ENCODE measurements at places on chromosomes 6 and 20.

DNA sequence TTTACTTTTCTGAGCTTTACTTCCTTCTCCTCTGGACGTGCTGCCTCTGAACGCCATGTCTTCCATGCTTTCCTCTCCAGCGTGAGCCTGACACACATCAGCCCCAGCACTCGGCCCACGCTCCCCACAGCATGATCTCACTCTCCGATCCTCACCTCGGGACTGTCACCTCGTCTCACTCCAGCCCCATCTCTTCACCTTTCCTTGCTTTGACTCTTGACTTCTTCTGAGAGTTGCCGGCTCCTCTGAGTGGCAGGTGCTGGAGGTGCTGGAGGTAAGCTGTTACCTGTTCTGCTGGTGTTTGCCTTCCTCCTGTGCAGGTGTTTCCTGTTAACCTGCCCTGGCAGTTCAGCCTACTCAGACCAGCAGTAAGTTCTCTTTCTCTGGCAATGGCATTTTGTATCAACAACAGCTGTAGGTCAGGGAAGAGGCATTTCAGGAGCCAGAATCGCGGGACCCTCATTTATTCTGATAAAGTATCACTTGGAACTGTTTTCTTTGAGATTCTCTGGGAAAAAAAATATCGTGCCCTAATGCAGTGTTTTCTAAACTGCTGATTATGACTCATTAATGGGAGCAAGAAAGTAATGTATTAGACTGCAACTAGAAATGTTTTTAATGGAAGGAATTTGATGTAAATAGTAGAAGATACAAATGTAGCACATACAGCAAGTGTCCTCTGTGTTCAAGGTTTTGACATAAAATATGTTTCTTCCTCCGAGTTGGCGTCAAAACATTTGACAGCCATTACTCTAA lies 106.5 kb downstream of the ARID1B start:
- DNase-seq, result no peak

DNA sequence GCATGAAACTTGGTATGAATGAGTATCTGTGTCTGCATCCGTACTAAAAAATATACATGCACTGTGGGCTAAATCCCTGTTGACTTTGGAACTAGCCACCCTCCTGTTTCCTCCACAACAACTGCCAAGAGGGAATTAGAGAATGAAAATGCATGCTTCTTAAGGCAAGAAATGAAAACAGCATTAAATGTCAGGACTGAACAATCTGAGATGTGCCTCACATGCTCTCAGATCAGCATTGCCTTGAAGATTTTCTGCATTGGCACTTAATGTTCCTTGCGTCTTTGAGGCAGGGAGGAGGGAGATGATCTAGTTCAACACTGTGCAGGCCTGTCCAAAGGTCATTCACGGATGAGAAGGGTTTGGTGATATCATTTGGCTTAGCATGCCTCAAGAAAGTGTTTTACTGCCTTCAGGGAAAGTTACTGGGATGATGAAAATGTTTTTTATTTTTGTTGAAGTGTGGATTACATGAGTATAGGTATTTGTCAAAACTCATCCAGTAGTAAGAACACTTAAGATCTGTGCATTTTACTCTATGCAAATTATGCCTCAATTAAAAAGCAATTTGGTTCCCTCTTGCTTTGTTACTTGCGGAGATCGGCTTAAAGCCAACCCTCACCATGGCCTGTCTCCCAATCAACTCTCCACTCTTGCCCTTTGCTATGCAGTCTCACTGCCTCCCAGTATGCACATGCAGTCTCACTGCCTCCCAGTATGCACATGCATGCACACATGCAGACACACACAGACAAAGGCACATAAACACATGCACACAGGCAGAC lies 47.5 kb upstream of the RIN2 start:
- no peak for DNase-seq

GRCh38 chr6:146355521-146356100 lies 188.0 kb upstream of the RAB32 start:
- no peak for DNase-seq

GRCh38 chr6:27962506-27962905 lies 5.5 kb downstream of the OR2B6 start:
- DNase-seq, result no peak

DNA sequence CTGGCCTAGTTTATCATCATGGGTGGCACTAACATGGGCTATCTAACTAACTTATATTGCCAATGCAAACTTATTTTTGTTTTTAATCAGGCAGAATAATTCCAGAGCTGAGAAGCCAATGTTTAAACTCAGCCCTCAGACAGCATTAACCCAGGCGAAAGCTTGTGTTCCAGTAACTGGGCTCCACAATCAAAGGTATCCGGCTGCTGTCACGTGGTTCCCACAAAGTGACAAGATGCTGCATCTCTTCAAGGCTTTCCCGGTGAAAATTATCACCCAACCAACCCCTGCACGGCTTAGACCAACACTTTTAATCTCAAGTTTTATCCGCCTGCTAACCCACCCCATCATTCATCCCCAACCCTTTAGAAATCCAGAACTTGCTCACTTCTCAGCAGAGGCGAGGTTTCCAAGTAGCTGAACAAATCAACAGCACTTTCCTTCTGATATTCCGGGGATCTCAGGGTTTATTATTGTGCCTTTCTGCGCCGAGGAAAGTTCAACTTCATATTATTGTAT lies 885 bp downstream of the MTCL3 start:
- no peak for DNase-seq

DNA sequence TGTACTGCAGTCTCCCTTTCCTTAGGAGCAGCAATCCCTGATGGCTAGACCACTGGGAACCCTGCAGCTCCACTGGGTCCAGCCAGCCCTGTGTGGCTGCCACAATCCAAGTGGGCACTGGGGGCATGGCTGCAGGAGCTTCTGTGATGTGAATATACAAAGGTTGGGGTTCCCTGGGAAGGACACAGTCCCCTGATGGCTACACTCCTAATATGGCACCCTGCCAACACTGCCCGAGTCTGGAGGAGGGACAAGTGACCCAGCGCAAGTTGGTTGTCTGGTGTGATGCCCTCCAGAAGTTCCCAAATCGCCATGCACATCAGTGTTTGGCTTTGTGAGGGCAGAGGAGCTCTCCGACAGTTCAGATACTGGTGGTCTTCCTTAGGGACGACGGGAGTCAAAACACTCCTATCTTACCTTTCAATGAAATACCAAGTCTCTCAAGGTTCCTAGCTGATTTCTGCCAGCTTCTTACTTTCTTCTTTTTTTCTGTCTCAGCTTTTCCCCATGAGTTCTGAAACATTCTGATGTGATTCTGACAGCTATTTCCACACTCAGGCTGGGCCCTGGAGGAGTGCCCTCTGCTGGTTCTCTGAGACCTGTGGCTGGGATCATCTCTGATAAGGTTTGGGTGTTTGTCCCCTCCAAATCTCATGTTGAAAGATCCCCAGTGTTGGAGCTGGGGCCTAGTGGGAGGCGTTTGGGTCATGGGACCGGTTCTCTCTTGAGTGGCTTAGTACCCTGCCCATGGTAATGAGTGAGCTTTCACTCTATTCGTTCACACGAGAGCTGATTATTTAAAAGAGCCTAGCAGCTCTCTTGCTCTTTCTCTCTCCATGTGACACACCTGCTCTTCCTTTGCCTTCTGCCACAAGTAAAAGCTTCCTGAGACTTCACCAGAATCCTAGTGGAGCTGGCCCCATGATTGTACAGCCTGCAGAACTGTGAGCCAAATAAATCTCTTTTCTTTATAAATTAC lies 15.5 kb upstream of the ZFP57 start:
- no peak for DNase-seq

- DNase-seq, result no peak
Measured at GRCh38 chr6:159056899-159057298, 12.1 kb upstream of the TAGAP start.

DNA sequence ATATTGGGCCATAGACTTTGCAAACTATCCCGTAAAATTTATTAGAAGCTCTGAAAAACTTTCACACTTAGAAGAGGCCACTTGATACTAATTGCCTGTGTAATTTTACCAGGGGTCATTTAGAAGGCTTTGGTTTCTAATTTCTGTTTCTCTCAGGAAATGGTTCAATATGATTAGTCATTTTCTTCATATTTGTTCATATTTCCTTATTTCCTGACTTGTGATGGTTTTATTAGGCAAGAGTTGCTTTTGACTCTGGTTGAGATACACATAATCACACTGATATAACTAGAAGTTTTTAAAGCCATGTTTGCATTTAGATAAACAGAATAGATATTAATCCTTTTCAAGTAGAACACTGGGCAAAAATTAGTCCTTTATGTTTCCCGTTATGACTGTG lies 11.8 kb upstream of the HBS1L start:
- no peak for DNase-seq

DNA sequence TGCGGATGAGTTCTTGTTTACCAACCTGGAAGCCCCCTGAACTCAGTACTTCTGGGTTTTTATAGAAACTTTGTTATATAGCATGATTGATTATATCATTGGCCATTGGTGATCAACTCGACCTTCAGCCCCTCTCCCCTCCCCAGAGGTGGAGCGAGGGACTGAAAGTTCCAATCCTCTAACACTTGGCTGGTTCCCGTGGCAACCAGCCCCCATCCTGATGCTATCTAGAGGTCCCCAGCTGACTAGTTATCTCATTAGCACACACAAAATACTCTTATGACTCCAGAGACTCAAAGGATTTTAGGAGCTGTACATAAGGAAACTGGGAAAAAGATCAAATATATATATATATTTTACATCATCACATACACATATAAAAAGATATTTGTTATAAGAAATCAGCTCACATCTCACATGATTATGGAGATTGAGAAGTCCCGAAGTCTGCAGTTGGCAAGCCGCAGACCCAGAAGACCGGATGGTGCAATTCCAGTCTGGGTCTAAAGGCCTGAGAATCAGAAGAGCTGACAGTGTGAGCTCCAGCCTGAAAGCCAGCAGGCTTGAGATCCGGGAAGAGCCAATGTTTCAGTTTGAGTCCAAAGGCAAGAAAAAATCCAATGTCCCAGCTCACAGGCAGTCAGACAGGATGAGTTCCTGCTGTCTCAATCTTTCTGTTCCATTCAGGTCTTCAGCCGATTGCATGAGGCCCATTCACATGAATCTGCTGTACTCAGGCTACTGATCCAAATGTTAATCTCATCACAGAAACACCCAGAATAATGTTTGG lies 179.3 kb upstream of the DTNBP1 start:
- no peak for DNase-seq

DNA sequence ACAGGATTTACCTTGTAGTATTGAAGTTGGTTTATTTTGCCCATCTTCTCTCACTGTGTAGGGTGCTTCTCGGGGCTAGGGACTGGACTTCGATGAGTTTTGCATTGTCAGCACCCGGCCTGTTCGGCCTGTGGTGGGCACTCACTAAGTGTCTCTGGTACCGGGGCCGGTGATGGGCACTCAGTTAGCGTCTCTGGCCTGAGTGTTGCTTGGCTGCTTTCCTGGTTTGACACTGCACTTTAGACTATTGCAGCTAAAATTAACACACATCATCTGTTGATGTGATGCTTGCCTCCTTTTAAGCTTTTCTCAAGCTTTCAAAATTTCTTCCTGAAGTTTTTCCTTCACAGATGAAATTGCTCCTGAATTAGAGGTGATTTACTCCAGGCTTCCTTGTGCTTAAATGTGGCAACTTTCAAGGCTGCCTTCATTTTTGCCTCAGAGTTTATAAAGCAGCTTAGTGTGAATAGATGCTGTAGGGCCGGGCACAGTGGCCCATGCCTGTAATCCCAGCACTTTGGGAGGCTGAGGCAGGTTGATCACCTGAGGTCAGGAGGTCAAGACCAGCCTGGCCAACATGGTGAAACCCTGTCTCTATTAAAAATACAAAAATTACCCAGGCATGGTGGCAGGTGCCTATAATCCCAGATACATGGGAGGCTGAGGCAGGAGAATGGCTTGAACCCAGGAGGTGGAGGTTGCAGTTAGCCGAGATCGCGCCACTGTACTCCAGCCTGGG lies 41.7 kb upstream of the TULP4 start:
- DNase-seq, result peak; percentile 6

Data from stimulated activated CD4-positive, alpha-beta T cell treated with anti-CD3 and anti-CD28 coated beads, Interleukin-12 subunit alpha, Interleukin-12 subunit beta, amount 100 ng/mL, for 48 hours (primary cell).